Nucleus accumbens (tissue), 56 donors: ENCODE measurements at places on chromosomes 2 and 18.

- DNase-seq, result no peak
Observed at GRCh38 chr18:31205273-31205672, 42.6 kb upstream of the DSC1 start.

GRCh38 chr2:225122583-225123486, 80.6 kb upstream of the DOCK10 start:
- no peak for DNase-seq

GRCh38 chr2:47238638-47239037, 83.5 kb upstream of the STPG4 start:
- DNase-seq, result no peak

- no peak for DNase-seq
Observed at GRCh38 chr2:144830543-144830942, 310.6 kb upstream of the ZEB2 start.

GRCh38 chr2:191311627-191312026, 66.4 kb downstream of the MYO1B start:
- no peak for DNase-seq

- no peak for DNase-seq
Observed at GRCh38 chr18:70523792-70524182, 234.9 kb downstream of the SOCS6 start.

GRCh38 chr18:76521417-76522121, 26.5 kb upstream of the ZNF516 start:
- DNase-seq, result no peak

DNA sequence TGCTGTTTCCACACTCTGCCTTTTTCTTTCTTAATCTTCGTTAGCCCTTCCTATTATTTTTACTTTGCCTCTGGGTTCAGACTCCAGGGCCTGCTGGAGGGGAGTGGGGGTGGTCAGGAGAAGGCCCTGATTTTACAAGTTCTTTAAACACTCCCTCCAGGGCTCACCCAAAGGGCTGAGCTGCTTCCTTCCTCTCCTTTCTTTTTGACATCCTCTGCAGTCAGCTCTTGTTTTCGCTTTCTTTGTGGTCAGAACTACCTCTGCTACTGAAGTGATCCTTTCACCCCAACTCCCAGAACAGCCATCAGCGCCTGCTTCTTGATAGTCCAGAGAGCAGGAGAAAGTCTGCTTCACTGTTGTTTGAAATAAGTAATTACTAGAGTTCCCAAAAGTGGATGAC, 925.7 kb downstream of the EPHA4 start:
- DNase-seq, result no peak

DNA sequence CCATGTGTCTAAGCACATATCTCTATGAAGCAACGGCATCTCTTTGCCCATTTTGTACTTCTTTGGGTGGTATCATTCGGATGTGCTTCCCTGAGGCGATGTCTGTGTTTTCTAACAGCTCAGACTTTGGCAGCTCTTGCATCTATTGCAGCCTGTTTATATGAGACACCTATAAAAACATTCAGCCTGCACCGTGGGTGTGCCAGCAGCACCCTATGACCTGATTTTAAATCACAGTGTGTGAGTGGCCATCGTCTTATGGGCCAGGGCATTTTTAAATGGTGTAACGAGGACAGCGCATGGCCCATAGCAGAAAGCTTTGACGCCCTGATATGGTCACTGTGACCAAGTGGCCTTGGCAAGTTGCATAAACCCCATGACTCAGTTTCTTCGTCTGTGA, 12.9 kb downstream of the NPAS2 start:
- no peak for DNase-seq

DNA sequence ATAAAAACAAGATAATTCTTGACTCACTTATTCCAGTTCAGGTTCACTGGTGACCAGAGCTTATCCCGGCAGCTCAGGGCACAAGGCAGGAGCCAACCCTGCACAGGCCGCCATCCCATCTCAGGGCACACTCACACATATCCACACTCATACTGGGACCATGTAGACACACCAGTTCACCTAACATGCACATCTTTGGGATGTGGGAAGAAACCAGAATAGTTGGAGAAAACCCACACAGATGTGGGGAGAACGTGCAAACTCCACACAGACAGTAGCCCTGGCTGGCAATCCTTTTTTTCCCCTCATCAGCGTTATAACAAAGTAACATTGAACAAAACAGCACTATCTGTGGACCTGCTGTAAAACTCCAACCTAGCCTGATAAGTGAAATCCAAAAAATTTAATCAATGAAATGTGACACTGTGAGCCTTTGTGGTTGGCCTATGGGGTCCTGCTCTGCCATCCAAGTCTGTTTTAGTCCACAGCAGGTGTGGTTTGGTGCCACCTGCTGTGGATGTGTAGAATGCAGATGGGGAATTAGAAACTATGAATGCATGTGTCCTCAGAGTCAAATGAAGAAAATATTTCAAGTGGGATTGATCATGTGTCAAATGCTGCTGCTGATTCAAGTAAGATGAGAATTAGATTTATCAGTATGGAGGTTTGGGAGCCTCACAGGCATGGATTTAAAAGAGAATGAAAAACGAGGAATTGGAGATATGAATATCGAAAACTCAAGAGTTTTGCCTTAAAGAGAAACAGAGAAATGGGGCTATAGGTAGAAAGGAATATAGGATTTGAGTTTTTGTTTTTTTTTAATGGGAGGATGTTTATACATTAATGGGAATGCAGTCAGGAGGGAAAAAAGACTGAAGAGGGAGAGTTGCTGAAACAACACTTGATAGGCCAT, 47.0 kb downstream of the UGP2 start:
- DNase-seq, result no peak

DNA sequence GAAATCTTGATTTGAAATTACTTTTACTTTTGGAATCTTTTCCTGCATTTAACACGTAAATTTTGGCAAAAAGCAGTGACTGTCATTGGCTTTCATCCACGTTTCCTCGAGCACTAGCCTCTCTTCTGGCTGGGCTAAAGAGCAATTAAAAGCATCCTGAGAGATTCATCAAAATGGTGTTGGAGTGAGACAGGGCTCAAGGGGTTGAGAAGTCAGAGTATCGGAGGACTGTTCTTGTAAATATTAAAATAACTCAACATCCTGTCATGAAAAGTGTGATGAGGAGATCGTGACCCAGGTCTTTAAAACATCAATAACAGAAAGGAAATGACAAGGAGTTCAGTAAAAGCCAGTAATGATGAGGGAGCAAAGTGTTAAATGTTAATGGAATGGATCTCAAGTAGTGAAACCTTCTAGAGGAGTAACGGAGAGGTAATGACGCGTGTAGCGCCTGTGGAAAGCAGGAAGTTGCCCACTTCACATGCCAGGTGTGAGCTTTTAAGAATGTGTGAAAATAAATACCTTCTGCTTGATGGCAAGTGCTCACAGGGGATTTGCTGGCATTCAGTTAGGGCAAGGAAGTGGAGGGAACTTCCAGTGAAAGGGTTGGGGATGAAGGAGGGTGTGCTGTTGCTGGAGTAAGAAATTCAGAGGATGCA, 754.4 kb downstream of the ADCYAP1 start:
- DNase-seq, result no peak

GRCh38 chr2:120881981-120882788, 146.5 kb downstream of the GLI2 start:
- no peak for DNase-seq

- DNase-seq, result no peak
Observed at GRCh38 chr2:40451918-40452605, at the start of gene SLC8A1. SLC8A1 (minus strand) TSS chr2:40452090.

- DNase-seq, result no peak
Observed at GRCh38 chr2:237515166-237515565, 28.1 kb downstream of the MLPH start.

DNA sequence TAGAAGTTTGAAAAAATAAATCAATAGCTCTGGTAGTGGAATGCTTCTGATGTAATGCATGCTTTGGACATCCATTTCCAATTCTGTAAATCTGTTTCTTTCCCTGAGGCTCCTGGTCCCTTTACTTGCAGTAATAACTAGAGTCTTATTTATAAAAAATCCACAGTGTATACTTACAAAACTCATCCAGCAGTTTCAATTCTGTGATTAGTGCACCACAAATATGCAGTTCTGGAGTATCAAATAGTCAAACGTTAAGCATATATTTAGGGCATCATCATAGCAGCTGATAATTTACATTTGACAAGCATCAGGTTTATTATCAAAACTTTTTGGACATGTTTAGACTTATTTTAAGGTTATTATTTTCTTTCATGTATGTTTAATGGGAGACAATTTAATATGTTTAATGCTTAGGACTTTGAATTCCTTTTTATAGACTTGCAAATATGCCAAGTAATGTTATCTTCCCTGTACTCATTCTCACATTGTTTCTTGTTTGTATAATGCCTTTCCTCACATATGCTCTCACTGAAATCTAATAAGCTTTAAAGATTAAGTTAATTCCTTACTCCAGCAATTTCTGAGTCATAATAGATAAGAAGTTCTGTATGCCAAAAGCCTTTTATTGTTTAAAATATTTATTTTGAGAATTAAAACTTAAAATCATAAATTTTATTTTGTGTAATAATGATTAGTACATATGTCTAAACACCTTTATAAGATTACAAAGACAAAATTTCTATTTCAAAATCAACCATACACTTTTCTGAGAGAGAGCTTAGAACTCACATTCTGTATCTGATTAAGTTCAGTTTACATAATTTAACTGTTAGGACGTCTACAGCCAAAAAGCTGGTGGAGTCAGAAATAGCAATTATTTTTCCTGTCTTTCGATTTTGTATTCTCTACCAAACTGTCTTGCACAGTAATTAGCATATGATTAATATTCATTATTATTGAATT, 341.5 kb upstream of the TMEFF2 start:
- DNase-seq, result no peak

DNA sequence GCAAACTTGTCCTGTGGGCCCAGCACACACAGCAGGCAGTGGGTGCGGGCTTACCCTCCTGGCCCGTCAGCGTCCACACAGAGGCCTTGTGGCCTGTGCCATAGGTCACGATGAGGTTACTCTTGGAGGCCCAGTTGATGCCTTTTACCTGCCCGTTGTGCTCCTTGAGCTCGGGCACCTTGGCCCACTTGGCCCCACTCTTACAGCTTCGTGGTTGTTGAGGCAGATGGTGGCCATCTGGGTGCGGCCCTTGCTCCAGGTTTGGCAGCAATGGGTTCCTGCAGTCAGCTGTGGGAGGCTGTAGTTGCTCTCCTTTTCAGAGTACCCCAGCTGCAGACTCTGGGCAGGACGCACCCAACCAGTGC, 45.5 kb upstream of the PTH2R start:
- no peak for DNase-seq

DNA sequence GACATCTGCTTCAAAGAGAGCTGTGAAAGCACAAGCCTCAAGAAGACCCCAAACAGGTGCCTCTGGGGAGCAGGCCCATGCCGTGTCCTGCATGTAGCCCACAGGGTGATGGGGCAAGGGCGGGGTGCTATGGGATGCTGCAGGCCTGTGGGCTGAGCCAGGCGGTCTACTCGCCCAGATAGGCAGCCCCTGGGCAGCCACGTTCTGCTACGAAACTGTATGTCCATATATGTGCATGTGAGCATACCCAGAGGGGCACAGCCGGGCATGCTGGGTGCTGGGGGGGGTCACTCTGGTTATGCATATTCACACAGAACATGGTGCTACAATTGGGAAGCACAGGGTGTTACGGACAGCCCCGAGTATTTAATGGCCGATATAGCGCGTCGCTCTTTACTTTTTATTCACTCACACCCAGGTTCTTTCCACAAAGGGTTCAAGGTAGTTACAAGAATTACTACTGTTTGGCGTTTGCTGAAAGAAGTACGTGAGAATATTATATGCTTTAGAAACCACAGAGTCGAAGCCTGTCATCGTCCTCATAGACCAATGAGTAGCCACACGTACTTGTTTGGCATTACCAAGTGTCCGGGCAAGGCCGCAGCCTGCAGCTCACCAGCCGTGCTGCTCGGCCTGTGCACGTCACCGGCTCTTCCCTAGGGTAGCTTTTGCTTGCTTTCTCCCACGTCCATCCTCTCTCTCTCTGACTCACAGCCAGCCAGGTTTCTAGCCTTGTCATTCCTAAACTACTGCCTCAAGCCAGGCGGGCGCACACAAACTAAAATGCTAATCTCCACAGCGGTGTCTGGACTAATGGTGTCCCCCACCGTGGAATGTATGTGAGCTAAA, 14.4 kb downstream of the MTERF4 start:
- no peak for DNase-seq

DNA sequence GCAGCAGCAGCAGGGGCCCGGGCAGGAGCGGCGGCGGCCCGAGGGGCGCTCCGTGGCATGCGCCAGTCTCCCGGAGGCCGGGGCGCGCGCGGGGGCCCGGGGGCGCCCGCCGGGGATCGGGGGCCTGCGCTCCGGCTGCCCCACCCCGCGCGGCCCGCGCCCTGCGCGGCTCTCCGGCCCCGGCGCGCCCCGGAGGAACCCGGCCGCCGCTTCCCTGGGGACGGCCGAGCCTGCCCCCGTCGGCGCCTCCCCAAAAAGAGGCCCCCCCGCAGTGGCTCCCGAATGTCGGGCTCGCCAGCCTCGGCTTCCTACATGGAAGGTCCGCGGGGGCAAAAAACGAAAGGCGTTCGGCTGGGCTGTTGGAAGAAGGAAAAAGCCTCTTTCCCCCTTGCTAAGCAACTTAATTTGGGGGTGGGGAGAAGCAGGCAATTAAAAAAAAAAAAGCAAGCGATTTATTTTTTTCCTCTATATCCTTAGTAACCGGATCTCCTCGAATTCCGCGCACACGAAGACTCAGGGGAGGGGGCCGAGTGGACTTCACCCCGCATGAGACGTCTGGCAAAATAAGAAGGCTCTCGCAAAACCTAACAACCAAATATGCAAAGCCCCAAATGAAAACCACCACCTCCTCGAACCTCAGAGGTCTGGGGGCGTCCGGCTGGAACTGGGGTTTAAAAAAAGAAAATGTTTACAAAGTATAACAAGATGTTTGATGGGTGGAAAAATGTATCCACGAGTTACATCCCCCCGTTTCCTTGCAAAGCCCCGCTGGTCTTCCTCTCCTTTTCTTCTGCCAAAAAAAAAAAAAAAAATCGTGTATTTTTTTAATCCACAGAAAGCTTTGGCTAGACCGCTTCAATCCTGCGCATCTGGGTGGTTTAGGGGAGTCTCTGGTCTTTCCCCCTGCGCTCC, at the start of gene SMAD7:
TSS of gene SMAD7 (minus strand) at position 430 of the 912 bp plus-strand sequence. CDS start 541 bp downstream, outside the sequence.
- no peak for DNase-seq

GRCh38 chr2:173851141-173851641, 114.0 kb downstream of the SP3 start:
- DNase-seq, result no peak

DNA sequence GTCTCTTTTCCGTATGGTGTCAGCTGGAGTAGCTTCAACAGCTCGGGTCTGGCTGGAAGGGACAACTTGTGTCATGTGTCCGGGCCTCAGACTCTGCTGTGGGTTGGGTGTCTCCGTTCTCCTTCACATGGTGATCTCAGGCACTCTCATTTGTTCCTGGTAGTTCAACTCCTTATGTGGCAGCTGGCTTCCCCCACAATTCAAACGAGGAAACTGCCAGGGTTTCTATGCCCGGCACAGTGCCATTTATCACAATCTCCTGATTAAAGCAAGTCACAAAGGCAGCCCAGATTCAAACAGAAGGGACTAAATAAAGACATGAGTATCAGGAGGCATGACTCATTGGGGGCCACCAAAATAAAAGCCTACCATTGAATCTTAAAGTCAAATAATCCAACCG, 22.7 kb downstream of the MRO start:
- no peak for DNase-seq

GRCh38 chr2:48232351-48232750, 297.6 kb upstream of the STON1 start:
- DNase-seq, result no peak

- DNase-seq, result no peak
Observed at GRCh38 chr2:73260338-73260984, 23.8 kb downstream of the FBXO41 start.

- DNase-seq, result no peak
Observed at GRCh38 chr18:62933261-62933887, 218.0 kb downstream of the PHLPP1 start.

- no peak for DNase-seq
Observed at GRCh38 chr2:181573140-181573736, 83.7 kb downstream of the CERKL start.

GRCh38 chr2:216474925-216475670, 23.5 kb upstream of the RPL37A start:
- DNase-seq, result no peak
